ENCODE measurements at places on chromosomes 4 and X. TPM values are rescaled to one million over a fixed set of nuclear protein-coding genes. Genes with fewer than 3 reads are reported as not detected.
A peak's percentile ranks its signal among the peaks of the same experiment; 100 is the strongest.

The KIAA1210 gene
- total RNA-seq: not detected

- DNase-seq: no peak
Observed at GRCh38 chrX:22193851-22194659, 78.7 kb upstream of the CBLL2 start.

DNA sequence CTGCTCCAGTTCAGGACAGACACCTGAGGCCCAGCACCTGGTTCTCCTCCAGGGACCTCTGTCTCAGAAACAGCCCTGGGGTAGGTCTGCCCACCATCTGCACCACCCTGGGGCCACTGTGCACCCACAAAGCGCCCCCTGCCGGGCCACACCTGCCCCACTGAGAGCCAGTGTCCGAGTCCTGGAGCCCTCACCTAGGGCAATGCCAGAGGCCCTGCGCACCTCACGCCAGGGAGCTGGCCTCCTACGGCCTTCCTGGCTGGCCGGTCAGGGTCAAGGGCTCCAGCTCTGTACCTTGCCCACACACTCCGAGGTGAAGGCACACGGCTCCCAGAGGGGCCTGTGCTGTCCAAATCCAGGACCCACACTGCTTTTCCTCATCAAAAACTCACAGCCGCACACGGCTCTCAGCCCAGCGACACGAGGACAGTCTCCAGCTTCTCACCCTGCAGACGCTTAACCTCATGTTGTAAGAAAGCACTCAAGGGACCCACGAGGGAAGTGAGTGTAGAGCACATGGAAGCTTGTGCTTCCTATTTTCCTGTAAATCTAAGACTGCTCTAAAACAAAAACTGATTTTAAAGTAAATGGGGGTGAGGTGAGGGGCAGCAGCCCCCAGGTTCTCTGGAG is 5.4 kb downstream of the CTBP1 start:
- peak; percentile 65 for DNase-seq

- DNase-seq: no peak
Observed at GRCh38 chr4:150242820-150243458, 164.7 kb downstream of the DCLK2 start.

The SRPK3 gene
- total RNA-seq: 2.1 TPM

- DNase-seq: no peak
Observed at GRCh38 chr4:20255823-20256222, 4.1 kb downstream of the SLIT2 start.

DNA sequence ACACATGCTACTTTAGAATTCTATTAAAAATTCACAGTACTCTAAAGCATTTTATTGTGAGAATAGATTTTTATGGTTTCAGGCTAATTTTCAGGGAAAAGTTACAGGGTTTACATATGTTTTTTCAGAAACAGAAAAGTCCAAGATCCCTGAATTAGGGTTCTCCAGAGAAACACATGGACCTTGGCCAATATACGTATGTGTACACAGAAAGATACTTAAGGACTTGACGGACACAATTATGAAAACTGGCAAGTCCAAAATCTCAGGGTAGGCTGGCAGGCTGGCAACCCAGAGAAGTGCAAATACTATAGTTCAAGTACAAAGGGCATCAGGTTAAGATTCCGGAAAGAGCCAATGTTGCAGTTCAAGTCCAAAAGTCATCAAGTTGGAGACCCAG is 1897.8 kb upstream of the PCDH10 start:
- no peak for DNase-seq

The SPARCL1 gene
- 1,095 TPM for total RNA-seq

The CTBP1 gene
- total RNA-seq: 145 TPM

- DNase-seq: no peak
Observed at GRCh38 chr4:19375136-19375804, 876.4 kb upstream of the SLIT2 start.

- DNase-seq: no peak
Observed at GRCh38 chr4:184513802-184514120, 39.4 kb upstream of the IRF2 start.

The RASSF6 gene
- 0.41 TPM for total RNA-seq

DNA sequence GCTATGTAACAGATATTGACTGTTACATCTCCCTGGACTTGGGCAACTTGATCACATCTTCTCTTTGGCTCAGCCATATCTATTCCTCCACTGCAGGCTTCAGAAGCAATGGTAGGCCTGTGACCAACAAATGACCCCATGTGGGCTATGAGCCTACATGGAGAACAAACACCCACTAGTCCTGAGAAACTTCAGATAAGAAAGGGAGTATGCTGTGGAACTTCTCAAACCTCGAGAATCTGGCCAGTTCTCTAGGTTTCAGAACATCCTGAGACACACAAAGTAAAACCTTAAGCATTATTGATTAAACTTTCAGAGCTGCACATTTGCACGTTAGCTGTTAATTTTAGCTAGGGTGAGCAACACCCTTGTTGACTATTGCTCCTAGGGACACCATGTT is 16.3 kb downstream of the RBMX2 start:
- DNase-seq: no peak

- DNase-seq: no peak
Observed at GRCh38 chr4:38980903-38981676, 51.1 kb downstream of the TMEM156 start.

The SLITRK2 gene
- total RNA-seq: 0.36 TPM

The MAGEA6 gene
- not detected for total RNA-seq

DNA sequence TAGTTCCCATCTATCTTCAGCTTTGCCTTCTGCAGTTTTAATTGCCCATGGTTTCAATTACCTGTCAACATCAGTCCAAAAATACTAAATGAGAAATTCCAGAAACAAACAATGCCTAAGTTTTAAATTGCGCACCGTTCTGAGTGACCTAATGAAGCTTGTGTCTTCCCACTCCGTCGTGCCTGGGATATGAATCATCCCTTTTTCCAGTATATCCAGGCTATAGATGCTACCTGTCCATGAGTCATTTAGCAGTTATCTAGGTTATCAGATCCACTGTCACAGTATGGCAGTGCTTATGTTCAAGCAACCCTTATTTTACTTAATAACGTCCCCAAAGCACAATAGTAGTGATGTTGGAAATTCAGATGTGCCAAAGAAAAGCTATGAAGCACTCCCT is 363.6 kb upstream of the FAM241A start:
- no peak for DNase-seq

The SMR3B gene
- not detected for total RNA-seq

DNA sequence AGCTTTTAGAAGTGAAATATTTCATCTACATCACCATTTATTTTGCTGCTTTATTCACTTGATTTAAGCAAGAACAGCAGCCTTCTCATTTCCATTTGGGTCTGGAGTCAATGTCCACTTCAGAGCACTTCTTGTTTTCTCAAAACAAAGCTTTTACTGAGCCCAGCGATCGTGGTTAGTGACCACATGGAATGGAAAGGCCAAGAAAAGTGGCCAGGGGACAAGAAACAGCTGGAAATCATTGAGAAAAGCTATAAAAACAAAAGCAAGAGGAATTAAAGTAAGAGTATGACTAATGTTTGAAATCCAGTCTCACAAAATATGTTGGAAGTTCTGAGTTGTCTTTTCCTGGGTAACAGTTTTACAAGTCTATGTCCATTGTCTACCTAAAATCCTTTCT is 328.4 kb upstream of the INTU start:
- no peak for DNase-seq

- DNase-seq: no peak
Observed at GRCh38 chrX:100680756-100681155, 36.8 kb downstream of the SRPX2 start.

GRCh38 chr4:184019667-184020623 is 114.8 kb downstream of the STOX2 start:
- DNase-seq: no peak

DNA sequence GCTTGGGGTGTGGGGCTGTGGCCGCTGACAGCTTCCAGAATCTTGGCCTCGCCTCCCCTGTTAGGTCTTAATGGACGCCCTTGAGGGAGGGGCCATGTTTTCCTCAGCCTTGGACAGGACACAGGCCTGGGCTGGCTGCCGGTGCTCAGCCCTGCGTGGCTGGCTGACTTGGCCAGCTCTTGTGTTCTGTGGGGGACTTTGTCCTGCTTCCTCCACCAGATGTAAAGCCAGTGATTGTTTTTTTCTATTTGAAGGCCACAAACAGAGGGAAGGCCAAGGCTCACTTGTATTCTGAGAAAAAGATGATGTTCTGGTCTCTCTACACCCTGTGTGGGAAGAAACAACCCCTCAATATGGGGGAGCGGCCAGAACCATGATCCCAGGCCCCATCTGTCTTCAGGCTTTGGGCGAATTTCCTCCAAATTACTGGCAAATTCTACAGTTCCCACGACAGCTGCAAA is 71.3 kb downstream of the HTRA3 start:
- peak; percentile 96 for DNase-seq

The FSTL5 gene
- 0.82 TPM for total RNA-seq

The TMEM164 gene
- 8.0 TPM for total RNA-seq

The MAP7D2 gene
- 0.66 TPM for total RNA-seq

DNA sequence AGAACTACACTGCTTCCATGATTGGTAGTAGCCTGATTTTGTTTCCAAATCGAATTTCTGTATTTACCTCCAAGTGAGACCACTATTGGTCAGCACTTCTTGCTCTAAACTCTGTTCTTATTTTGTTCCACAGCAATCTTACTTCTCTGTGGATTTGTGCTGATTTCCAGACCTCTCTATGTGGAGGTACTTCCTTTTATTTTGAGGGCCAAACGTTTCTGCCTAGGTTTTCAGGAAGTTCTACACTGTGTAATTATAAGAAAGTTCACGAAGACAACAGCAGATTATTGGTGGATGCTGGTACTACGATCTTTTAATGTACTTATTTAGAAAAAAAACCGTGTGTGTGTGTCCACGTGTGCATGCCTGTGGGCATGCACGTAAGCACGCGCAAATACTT is 46.7 kb downstream of the DTHD1 start:
- no peak for DNase-seq

DNA sequence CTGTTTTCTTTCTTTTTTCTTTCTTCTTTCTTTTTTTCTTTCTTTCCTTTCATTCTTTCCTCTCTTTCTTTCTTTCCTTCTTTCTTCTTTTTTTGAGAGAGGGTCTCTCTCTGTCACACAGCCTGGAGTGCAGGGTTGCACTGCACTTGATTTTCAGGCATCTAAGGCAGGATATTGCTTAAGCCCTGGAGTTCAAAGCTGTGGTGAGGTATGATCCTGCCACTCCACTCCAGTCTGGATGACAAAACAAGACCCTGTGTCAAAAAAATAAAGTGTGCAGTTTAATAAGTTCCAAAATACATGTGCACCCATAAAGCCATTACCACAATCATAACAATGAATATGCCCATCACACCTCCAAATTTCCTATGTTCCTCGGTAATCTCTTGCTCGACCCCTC is 10.6 kb upstream of the ZNF718 start:
- no peak for DNase-seq

DNA sequence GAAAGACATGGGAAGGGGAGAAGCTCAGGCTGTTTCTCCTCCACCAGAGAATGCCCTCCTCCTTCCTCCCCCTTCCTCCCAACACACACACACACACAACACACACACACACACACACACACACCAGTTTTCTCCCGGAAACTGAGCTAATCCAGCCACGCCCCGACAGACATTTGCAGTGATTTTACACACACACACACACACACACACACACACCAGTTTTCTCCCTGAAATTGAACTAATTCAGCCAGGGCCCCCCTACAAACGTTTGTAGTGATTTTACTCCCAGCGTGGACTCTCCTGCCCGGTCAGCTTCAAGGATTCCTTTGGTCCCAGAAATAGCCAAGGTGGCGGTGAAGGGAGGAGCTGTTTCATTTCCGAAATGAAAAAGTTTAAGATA is 32.9 kb upstream of the STX18 start:
- no peak for DNase-seq

The MTCP1 gene
- 3.9 TPM for total RNA-seq

The DMRTC1 gene
- not detected for total RNA-seq

- no peak for DNase-seq
Observed at GRCh38 chr4:19531906-19532848, 719.5 kb upstream of the SLIT2 start.

- DNase-seq: peak; percentile 45
Observed at GRCh38 chr4:8904041-8904501, 32.4 kb upstream of the HMX1 start.

DNA sequence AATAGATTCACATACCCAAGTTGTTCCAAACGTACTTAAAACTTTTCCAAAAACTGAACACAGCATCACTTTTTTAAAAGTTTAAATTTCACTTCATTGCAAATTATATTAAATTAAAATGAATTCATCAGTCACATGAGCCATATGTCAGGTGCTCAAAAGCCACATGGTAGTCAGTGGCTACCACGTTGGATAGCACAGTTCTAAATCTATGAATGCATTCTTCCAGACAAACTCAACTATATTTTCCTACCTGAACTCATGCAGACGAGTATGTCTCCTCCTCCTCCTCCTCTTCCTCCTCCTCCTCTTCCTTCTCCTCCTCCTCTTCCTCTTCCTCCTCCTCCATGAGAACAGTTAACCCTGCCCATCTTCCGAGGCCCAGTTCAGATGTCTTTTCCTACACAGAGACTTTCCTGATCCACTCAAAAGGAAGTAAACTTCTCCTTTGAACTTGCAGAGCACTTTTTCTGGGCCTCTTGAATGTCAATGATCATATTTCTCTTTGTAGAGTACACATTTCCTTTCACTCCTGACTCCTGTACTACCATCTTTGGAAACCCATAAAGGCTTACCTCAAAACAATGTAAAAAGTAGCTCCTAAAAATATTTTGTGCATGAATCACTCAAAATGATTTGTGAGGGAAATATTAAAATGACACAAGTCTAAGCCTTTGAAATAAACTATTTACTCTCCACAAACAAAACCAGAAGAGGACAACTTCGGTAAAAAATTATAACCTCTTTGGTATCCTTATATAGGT is 172.6 kb downstream of the AMELX start:
- DNase-seq: no peak

DNA sequence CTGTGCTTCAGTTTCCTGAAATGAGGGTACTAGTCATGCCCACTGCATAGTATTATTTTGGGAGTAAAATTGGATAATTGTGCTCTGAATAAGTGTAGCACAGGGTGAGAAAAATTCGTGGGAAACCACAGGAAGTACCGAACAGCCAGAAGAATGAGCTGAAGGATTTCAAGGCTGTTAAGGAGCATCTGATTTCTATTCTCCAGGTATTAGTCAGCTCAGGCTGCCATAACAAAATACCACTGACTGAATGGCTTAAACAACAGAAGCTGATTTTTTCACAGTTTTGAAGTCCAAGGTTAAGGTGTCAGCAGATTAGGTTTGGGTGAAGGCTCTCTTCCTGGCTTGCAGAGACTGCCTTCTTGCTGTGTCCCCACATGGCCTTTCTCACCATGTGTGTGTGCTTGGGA is 41.9 kb downstream of the WWC2 start:
- no peak for DNase-seq

GRCh38 chrX:74613370-74614092 is 893 bp downstream of the RLIM start:
- DNase-seq: no peak

Data from sigmoid colon (tissue), 7 donors.